ENCODE measurements at places on chromosomes 7 and 10.

DNA sequence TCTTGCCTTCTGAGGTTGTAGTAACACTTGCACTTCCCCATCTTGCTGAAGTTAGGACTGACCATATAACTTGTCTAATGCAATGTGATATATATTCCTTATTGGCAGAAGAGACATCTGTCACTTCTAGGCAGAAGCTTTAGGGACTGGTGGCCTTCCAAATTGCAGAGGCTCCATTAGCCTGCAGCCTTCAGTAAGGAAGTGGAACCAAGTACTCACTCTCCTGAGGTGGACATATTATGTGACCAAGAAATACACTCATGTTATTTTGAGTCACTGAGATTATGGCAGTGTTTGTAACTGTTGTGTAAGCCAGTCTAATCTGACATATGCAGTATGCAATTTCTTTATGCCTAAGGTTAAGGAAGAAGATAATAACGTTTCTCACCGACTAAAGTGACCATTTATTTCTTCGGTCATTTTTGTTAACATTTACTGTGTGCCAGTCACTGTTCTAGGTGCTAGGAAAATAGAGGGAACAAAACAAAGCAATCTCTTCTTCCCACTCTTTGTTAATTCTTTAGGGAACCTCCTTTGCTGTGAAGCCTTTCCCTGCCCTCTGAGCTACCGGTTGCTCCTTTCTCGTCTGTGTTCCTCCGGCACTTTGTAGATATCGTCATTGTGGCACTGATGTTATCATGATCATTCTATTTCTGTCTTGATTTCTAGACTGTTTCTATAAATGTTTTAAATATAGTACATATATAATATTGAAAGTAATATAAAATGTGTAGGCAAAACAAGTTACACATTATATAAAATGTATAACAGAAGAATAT lies 52.9 kb upstream of the HBP1 start:
- no peak for DNase-seq

DNA sequence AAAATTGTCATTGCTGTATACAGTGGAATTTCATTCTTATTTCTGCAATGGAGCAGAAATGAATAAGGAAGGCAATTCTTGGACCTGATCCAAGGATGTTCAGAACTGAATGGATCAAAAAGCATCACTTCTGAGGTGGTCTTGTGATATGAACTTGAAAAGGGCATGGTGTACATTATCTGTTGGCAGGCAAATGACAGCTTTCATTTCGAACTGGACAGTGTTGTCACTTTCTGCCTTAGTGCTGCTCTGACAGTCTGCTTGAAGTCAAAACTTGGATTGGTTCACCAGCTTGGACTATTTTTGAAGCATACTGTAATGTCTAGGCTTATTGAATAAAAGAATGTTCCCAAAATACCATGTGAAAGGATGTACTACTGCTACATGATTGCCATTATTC lies 52.0 kb downstream of the VCL start:
- no peak for DNase-seq

- no peak for DNase-seq
These were observed 48.2 kb downstream of the PON1 start for GRCh38 chr7:95276114-95276513.

- DNase-seq = no peak
These were observed 72.6 kb upstream of the NANOS1 start for GRCh38 chr10:118956802-118957442.

- DNase-seq = no peak
These were observed 130.8 kb downstream of the ZNF467 start for GRCh38 chr7:149642589-149642988.

DNA sequence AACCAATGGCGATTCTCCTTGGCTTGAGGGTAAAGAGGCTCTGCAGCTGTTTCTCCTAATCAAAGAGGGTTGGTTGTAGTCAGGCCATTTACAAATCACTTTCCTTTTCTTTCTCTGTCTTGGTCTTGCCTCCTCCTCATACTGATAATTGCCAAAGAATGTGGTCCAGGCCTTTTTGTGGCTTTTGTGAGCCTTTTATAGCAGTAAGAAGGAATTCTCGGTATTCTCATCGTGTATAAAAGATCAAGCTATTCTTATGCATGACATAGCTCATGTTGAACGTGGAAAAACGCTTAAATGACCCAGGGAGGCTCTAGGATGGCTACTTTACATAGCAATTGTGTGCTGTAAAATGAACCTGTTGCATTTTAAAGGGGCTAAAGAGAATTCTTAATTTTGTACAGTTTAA lies 62.6 kb downstream of the RBM20 start:
- no peak for DNase-seq

- no peak for DNase-seq
These were observed 93.7 kb downstream of the EPC1 start for GRCh38 chr10:32253276-32253675.

DNA sequence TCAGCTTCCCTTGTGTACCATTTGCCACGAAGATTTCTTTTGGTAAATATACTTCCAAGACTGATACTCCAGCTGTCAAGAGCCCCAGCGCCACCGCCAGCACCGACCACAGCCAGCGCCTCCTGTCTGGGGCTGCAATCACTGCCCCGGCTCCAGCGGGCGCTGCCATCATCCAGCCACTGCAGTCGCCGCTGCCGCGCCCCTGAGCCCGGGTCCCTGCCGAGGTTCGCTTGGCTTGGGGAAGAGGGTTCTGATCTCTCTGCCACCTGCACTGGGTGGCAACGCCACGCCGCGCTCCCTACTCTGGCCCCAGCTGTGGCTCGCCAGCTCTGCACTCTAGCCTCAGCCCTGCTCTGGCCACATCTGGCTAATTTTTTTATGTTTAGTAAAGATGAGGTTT lies 57.7 kb upstream of the ZNF138 start:
- no peak for DNase-seq

DNA sequence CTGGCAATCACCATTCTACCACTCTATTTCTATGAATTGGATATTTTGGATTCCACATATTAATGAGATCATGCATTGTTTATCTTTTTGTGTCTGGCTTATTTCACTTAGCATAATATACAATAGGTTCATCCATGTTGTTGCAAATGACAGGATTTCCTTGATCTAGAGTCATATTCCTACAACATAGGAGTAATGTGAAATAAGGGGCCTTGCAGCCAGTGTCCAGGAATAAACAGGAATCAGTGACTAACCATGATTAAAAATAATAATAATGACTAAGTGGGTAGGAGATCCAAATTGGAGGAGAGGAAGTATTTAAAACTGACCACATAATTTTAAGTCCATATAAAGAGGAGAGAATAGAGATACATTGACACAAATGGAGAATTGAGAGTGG lies 49.9 kb downstream of the SCIN start:
- DNase-seq = no peak

DNA sequence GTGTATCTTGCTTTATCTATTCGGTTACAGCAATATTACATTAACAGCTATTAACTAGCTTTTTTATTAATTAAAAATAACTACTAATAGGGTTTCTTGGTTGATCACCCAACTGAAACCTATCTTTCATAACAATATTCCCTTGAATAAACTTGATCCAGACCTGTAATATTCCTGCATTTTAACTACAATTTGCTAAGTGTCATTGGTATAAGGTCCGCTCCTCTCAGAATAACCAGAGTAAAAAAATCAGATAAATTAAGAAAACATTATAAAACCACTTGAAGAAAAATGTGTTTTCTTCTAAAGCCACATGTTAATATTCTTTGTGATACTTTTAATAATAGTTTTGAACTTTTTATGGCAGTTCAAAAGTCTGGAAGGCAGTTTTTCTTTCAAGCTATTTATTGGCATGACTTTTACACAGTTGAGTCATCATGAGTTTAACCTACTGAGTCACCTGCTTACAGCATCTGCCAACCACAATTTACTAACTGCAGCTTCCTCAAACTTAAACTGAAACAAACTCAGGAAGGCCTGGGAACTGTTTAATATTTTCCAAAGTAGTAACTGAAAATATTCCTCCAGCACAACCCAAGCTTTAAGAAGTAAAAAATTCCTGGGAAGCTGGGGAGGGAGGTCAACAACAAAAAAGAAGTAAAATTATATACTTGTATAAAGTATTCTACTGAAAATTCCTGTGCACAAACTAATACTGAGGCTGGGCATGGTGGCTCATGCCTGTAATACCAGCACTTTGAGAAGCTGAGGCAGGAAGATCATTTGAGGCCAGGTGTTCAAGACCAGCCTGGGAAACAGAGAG lies 103.2 kb downstream of the NRBF2 start:
- DNase-seq = peak; percentile 63

- no peak for DNase-seq
These were observed 397.8 kb downstream of the EXOC4 start for GRCh38 chr7:133650487-133651300.

DNA sequence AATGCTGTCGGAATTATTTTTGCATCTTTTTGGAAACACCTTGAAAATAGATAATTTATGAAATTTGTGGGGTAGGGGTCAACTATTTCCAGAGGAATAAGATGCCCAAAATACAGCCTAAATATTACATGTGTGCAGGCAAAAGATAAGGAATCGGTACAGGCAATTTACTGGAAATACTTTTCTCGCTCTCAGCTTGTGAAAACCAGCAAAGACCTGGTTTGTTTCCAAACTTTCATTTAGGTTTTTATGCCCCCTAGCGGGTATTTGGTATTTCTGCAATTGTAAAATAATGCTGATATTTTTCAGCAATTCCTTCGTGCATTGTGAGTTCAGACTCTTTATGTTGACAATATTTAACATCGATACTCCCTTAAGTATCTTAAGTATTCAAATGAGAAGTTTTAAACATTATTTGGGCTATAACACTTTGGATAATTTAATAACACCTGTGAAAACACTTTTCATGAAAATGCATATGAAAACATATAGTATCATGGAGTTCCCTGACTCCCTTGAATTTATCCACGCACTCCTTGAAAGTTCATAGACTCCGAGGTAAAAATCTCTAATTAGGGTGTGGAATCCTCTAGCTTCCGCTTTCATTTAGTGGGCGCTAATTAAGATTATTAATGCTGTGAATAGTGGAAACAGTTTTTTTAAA lies 132.4 kb downstream of the TSPAN12 start:
- no peak for DNase-seq

GRCh38 chr7:55502124-55502857 lies 70.0 kb downstream of the VOPP1 start:
- DNase-seq = no peak

GRCh38 chr7:50628434-50629084 lies 63.4 kb upstream of the DDC start:
- DNase-seq = no peak

DNA sequence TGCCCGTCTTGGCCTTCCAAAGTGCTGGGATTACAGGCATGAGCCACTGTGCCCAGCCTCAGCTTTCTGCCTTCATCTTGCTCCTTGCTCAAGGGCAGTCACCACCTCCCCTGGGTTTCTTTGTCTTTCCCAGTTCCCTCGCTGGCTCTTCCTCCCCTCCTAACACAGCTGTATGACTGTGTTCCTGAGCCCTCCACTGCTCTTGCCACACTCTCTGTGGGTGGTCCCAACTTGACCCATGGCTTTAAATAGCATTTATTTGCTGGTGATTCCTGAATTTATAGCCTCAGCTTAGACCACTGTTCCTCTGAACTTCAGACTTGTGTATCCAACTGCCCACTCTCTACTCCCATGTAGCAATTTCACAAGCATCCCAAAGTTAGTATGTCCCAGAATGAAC lies 181.3 kb downstream of the BAMBI start:
- no peak for DNase-seq

DNA sequence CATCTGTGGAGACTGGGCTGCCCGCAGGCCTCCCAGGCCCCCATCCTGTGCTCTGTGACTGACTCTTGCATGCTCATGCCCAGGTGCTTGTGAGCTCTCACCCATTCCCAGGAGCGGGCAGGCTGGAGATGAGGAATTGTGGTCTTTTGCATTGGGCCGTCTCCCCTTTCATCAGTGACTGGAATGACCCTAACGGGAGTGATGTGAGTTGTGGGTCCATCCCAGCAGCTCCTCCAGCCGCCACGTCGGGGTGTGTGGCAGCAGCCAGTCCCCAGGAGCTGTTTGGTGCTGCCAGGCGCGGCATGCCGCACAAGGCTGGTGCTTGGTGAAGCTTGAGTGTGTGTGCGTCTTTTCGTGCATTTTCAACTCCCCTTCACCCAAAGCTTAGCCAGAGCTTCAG lies 164.2 kb downstream of the ACTR3B start:
- DNase-seq = no peak

GRCh38 chr10:2122431-2123124 lies 385.3 kb upstream of the ADARB2 start:
- no peak for DNase-seq

DNA sequence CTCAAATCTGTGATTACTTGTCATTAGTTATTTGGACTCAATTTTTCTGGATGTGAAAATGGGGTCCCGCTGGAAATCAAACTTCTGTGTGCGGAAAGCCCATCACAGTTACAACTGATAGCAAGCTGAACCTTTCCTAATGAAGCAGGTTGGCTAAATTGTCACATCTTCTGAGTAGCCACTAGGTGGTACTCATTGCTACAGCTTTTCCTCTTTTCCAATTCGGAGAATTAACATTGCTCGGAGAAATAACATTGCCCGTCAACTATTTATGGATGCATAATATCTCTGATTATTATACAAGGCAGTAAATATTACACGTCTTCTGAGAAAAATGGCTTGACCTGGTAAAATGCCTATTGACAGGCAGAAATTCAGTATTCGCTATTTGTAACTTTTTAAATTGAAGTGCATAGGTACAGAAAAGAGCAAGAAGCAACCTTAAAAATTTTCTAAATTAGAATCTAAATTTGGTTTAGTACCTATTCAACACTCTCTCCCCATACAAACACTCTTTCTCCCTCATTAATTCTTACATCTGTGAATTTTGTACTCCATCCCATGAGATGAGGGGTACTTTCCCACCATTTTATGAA lies 17.3 kb upstream of the BLOC1S2 start:
- DNase-seq = no peak

DNA sequence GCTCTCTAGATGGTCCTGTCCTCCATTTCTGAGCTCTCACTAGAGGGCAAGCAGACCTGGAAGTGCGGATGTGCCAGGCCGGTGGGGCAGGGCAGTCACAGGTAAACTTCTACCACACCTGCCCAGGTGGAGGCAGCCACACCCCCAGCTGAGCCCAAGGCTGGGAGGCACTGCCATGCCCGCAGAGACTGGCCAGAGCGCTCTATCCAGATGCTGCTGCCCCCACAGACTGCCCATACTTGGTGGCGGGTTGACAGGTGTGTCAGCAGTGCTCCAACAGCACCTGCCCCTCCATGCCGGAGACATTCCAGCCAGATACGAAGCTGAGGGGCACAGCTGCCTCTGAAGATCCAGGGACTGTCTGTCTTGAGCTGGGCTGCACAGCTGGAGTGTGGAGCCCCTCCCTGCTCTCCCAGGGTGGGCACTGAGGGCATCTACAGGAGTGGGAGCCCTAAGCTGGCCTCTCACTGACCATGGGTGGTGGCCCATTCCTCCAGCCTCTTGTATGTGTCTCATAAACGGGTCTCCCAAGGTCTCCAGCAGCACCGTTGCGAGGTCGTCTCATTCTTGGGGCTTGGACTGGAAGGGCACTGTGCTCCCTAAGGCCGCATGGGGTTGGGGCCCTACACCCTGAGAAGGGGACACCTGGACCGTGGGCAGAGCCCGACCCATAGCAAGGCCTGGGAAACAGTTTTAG lies 38.2 kb upstream of the PPIF start:
- no peak for DNase-seq
